Activated CD8-positive, alpha-beta T cell treated with anti-CD3 and anti-CD28 coated beads for 36 hours (primary cell): ENCODE measurements at places on chromosomes 6 and 20. TPM values are rescaled to one million over a fixed set of nuclear protein-coding genes. Genes with fewer than 3 reads are reported as not detected.

OPRM1 gene
- total RNA-seq: not detected

TGM2 gene
- not detected for total RNA-seq

HNF4A gene
- not detected for total RNA-seq

BACH2 gene
- total RNA-seq: 66.9 TPM

CD164 gene
- total RNA-seq: 146 TPM

- peak; percentile 51 for DNase-seq
- H3K4me3 ChIP-seq: no peak overlapping the region
- peaks cover 98% of the 10 kb centered on the region for H3K4me1 ChIP-seq
- H3K27me3 ChIP-seq: no peaks in the 10 kb centered on the region
- peak overlapping the region; percentile 19 for H3K27ac ChIP-seq
Measured at GRCh38 chr6:15255481-15255880, 9.6 kb downstream of the JARID2 start.

- H3K4me3 ChIP-seq: no peak overlapping the region
- peaks cover 52% of the 10 kb centered on the region for H3K27me3 ChIP-seq
- H3K4me1 ChIP-seq: peaks cover 7% of the 10 kb centered on the region
- no peak for DNase-seq
Measured at GRCh38 chr20:44182863-44183262, 4.1 kb downstream of the JPH2 start.

- H3K4me3 ChIP-seq: no peak overlapping the region
- no peaks in the 10 kb centered on the region for H3K4me1 ChIP-seq
- H3K27me3 ChIP-seq: peaks cover 6% of the 10 kb centered on the region
- no peaks in the 10 kb centered on the region for H3K36me3 ChIP-seq
Measured at GRCh38 chr20:13173201-13173600, 47.9 kb upstream of the ISM1 start.

DNA sequence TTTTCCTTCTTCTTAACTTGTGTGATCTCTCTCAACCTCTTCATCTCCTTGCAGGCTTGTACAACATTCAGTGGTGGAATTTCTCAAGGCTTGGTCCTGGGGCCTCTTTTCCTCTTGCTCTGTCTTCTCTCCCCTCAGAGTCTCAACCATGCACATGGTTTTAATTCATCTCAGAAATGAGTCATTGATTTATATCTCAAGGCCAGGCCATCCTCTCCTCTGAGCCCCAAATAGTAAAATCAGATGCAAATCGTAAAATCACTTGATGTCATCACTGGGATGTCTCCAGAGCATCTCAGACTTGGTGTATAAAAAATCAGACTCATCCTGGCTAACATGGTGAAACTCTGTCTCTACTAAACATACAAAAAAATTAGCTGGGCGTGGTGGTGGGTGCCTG lies 85.0 kb downstream of the FNDC1 start:
- no peak for DNase-seq
- no peak overlapping the region for H3K27ac ChIP-seq
- H3K36me3 ChIP-seq: no peaks in the 10 kb centered on the region
- peaks cover 11% of the 10 kb centered on the region for H3K27me3 ChIP-seq
- H3K4me1 ChIP-seq: peaks cover 1% of the 10 kb centered on the region
- no peak overlapping the region for H3K4me3 ChIP-seq

DNA sequence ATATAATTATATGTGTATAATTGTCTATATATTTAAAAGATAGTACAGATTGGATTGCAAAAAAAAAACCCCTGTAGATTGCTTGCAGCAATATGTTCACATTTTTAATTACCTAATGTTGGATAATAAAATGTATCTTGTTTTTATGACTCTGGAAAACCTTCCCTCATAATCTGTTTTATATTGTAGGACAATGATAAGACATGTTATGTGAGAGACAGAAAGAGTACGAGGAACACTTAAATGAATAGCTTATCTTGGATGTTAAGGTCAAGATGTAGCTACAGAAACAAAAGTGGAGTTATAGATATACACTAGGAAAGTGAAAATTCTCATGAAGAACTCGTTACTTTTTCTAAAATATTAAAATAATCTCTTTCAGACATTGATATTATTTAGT lies 691.6 kb upstream of the IMPG1 start:
- no peak overlapping the region for H3K27ac ChIP-seq
- DNase-seq: no peak
- H3K4me3 ChIP-seq: no peak overlapping the region
- no peaks in the 10 kb centered on the region for H3K4me1 ChIP-seq
- H3K36me3 ChIP-seq: no peaks in the 10 kb centered on the region

GRCh38 chr6:72760114-72760793 lies 138.4 kb downstream of the KCNQ5 start:
- H3K36me3 ChIP-seq: peaks cover 3% of the 10 kb centered on the region
- no peak for DNase-seq
- H3K4me3 ChIP-seq: no peak overlapping the region

DNA sequence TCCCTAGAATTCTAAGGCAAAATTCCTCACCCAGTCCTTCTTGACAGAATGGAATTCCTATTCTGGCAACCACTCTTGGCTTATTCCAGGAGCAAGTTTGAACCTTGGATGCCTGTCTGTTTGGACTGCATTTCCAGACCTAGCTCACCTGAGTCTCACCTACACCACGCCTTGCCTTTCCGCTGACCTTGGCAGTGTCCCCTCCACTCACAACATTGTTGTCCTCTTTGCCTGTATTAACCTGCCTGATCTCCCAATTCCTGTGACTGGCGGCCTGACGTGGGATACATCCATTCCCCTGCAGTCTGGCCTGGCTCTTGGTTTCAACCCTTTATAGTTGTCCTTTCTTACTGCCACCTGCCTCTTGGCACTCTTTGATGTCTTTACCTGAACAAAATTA lies 281.4 kb upstream of the SOX4 start:
- H3K4me1 ChIP-seq: no peaks in the 10 kb centered on the region
- H3K4me3 ChIP-seq: no peak overlapping the region
- H3K27ac ChIP-seq: no peak overlapping the region
- no peaks in the 10 kb centered on the region for H3K36me3 ChIP-seq
- peaks cover 2% of the 10 kb centered on the region for H3K27me3 ChIP-seq

GRCh38 chr6:14231071-14231483 lies 113.5 kb downstream of the CD83 start:
- H3K27ac ChIP-seq: no peak overlapping the region
- peaks cover 15% of the 10 kb centered on the region for H3K4me1 ChIP-seq
- no peaks in the 10 kb centered on the region for H3K36me3 ChIP-seq
- H3K27me3 ChIP-seq: no peaks in the 10 kb centered on the region
- no peak overlapping the region for H3K4me3 ChIP-seq
- no peak for DNase-seq

DNA sequence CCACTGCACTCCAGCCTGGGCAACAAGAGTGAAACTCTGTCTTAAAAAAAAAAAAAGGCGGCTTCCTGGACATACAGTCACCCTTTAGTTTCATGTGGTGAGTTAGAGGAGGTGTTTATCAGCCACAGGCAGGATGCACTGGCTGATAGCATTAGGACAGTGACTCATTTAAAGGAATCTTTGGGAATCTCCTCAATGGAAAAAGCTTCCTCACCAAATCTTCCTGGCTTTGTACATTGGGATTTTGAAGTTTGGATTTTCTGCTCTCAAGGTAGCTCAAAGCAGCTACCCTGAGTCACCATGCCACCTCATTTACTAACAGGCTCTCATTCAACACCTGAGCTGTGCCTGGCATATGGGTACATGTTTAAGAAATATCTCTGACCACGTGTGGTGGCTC lies 20.2 kb downstream of the PRPH2 start:
- H3K4me3 ChIP-seq: no peak overlapping the region
- DNase-seq: peak; percentile 15
- H3K36me3 ChIP-seq: no peaks in the 10 kb centered on the region
- H3K27me3 ChIP-seq: no peaks in the 10 kb centered on the region

DNA sequence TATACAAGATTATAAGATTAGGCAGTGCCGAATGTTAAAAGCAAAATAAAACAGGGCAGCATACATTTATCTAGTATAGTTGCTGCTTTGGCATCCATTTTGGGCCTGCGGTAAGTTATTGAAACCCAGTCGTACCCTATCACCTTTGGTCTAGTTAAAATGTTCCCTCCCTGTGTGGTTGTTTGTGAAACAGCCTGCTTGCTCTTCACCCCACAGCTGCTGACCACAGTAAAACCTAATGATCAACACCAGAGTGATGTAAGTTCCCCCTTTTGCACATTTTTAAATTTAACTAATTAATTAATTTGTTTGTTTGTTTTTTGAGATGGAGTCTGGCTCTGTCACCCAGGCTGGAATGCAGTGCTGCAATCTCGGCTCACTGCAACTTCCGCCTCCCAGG lies 50.3 kb upstream of the TXNDC5 start:
- H3K27me3 ChIP-seq: peaks cover 12% of the 10 kb centered on the region
- no peak overlapping the region for H3K4me3 ChIP-seq
- H3K36me3 ChIP-seq: no peaks in the 10 kb centered on the region
- H3K4me1 ChIP-seq: peaks cover 10% of the 10 kb centered on the region

- DNase-seq: peak; percentile 17
- peak overlapping the region; percentile 92 for H3K27ac ChIP-seq
- no peaks in the 10 kb centered on the region for H3K27me3 ChIP-seq
Measured at GRCh38 chr6:82248273-82248735, 760 bp upstream of the IBTK start.

GRCh38 chr6:132128424-132128823 lies 177.3 kb upstream of the CCN2 start:
- H3K27ac ChIP-seq: no peak overlapping the region
- H3K36me3 ChIP-seq: no peaks in the 10 kb centered on the region
- no peak overlapping the region for H3K4me3 ChIP-seq
- H3K4me1 ChIP-seq: no peaks in the 10 kb centered on the region
- DNase-seq: no peak

GRCh38 chr6:118371955-118372354 lies 176.1 kb upstream of the PLN start:
- peaks cover 6% of the 10 kb centered on the region for H3K36me3 ChIP-seq
- no peaks in the 10 kb centered on the region for H3K27me3 ChIP-seq
- H3K27ac ChIP-seq: no peak overlapping the region
- no peak for DNase-seq
- no peaks in the 10 kb centered on the region for H3K4me1 ChIP-seq

DNA sequence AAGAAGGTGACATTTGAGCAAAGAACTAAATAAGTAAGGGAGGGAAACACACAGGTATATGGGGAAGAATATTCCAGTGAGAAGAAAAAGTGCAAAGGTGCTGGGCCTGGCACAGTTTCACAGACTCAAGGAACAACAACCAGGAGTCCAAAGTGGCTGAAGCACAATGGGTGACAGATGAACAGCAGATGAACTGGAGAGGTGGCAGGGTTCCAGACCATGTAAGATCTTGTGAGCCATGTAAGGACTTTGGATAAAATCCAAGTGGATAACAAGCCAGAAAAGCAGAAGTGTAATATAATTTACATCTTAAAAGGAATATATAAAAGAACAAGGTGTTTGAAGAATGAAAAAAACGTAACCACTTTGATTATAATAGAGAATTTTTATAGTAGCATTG lies 87.9 kb downstream of the MMS22L start:
- no peak overlapping the region for H3K4me3 ChIP-seq
- no peak overlapping the region for H3K27ac ChIP-seq
- H3K27me3 ChIP-seq: no peaks in the 10 kb centered on the region
- no peaks in the 10 kb centered on the region for H3K4me1 ChIP-seq
- H3K36me3 ChIP-seq: peaks cover 12% of the 10 kb centered on the region
- DNase-seq: no peak

DNA sequence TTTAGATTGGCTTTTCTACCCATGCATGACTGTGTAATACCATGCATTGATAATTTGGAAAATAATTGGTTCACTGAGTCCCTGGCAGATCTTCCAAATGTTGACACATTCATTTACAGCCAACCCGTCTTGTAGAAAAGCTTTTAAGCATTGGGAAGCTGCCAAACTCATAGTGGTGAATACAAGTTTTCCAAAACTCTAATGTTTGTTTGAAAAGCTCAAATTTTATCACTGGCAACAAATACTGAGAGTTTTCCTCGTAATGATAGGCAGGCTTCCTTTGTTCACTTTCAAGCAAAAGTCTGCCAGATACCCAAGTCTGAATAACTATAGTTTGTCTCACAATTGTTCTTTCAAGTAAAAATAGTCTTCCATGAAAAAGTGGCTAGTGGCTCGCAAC lies 143.0 kb downstream of the FIG4 start:
- H3K27ac ChIP-seq: no peak overlapping the region
- H3K4me1 ChIP-seq: no peaks in the 10 kb centered on the region
- no peaks in the 10 kb centered on the region for H3K27me3 ChIP-seq
- DNase-seq: no peak
- no peak overlapping the region for H3K4me3 ChIP-seq

DNA sequence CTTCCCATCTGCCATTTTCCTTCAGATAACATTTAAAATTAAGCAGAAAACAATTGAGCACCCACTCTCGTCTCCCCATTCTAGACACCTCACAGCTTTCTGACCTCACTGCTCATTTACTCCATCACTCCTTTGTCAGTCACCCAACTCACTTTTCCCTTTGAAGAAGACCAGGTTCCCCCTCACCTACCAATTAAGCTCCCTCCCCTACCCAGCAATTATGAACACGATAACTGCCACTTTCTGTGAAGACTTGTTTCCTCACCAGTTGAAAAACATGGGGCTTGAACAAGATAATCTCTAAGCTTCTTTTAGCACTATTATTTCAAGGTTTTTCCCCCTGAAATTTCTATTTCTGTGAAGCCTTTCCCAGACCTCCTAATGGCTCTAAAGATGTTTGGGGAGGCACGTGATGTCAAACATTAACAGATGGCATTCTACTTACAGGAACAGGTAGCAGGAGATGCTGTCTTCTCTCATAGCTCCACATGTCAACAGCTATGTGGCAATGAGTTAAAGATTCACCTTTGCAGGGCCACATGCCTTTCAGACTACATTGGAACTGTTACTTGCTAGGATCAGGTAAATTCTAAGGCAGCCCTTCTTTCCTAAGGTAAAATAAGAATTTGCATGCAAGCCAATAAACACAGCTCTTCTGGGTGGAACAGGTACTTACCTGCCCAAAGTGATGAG lies 24.8 kb upstream of the SLA2 start:
- H3K4me3 ChIP-seq: no peak overlapping the region
- no peaks in the 10 kb centered on the region for H3K4me1 ChIP-seq

DNA sequence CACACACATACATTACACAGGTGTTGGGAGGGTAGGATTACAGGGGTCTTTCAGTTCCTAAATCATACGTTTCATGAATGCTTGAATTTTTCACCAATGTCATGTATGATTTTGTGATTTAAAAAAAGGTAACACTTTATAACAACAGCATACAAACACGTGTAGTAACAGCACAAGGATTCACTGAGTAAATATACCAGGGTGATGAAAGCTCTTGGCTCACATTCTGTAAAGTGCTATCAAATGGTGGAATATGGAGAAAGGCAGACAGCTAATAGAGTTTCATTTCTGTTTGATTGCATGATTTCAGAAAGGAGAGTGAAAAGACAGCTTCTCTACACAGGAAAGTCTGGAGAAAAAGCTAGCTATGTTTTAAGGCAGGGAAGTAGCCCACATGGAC lies 231.9 kb downstream of the CD83 start:
- H3K4me1 ChIP-seq: peaks cover 19% of the 10 kb centered on the region
- no peak overlapping the region for H3K27ac ChIP-seq
- no peak for DNase-seq
- no peaks in the 10 kb centered on the region for H3K36me3 ChIP-seq
- no peaks in the 10 kb centered on the region for H3K27me3 ChIP-seq
